Foreskin melanocyte (primary cell): ENCODE measurements at places on chromosomes 11 and 22.

GRCh38 chr11:124837491-124837856 lies 27.8 kb upstream of the ROBO3 start:
- DNase-seq, result peak; percentile 76

GRCh38 chr11:123482218-123482617 lies 52.1 kb downstream of the GRAMD1B start:
- DNase-seq, result no peak

- no peak for DNase-seq
Measured at GRCh38 chr11:110977661-110978060, 265.4 kb upstream of the ARHGAP20 start.

GRCh38 chr11:35077709-35078469 lies 61.1 kb upstream of the CD44 start:
- no peak for DNase-seq

- DNase-seq, result no peak
Measured at GRCh38 chr11:64835616-64836447, 8.6 kb downstream of the CDC42BPG start.

- DNase-seq, result no peak
Measured at GRCh38 chr11:74412733-74413359, 14.6 kb upstream of the PGM2L1 start.

DNA sequence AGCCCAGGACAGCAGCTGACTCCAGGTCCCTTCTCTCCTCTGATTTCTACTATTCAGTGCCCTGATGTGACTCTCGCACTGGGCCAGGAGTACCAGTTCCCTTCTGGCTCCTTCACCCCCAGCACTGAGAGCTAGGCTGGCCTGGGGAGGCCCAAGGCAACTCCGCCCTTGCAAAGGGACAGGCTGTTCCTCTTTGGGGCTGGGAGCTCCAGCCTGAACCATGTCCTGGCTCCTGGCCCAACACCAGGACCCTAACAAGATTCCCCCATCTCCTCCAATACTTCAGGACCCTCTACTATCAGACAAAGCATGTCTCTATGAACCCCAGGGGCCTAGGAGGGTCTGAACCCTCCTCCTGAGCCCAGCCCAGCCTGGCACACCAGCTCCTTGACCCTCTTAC lies 12.5 kb downstream of the CREB3L1 start:
- DNase-seq, result no peak

- DNase-seq, result no peak
Measured at GRCh38 chr11:93567401-93567895, 24.3 kb upstream of the SMCO4 start.

DNA sequence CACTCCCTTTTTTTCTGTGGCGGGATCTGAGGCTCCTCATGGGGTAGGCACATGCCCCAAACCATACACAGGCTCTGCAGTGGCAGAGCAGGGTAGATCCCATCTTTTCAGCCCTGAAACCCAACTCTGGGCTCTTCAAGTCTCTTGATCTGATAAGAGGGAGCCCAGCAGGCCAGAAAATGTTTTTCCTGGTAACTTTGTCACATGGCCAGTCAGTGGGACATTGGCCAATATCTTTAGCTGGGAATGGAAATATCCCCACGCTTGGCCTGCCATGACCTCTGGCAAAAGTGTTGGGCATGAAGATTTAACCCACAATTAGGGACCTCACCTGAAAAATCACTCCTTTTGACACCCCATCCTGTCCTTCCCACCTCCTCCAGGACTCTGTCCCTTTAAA lies 8.1 kb downstream of the INPP5J start:
- no peak for DNase-seq

GRCh38 chr11:23555085-23555484 lies 694.8 kb upstream of the CCDC179 start:
- DNase-seq, result peak; percentile 33

GRCh38 chr11:119431523-119431922 lies 8.6 kb upstream of the THY1 start:
- no peak for DNase-seq

- no peak for DNase-seq
Measured at GRCh38 chr22:48263791-48264351, 1501.4 kb downstream of the TBC1D22A start.

DNA sequence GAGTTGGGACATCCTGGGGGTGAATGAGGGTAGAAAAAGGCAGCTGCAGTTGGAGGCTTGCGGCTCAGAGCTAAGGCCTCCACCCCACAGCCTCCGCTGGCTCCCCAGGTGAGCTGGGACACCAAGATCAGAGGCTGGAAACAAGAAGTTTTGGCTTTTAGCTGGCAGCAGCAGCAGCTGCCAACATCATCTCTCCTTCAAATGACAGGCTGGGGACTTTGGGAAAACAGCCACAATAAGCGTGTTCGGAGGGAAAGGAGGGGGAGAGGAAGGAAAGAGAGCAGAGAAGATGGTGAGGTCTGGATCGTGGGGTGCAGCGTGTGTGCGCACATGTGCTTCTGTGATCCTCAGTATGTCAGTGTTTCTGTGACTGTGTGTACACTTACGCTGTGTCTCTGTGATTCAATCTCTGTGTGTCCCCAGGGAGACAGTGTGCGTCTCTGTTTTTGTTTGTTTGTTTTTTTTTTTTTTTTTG lies 62.0 kb upstream of the RASD2 start:
- DNase-seq, result no peak

DNA sequence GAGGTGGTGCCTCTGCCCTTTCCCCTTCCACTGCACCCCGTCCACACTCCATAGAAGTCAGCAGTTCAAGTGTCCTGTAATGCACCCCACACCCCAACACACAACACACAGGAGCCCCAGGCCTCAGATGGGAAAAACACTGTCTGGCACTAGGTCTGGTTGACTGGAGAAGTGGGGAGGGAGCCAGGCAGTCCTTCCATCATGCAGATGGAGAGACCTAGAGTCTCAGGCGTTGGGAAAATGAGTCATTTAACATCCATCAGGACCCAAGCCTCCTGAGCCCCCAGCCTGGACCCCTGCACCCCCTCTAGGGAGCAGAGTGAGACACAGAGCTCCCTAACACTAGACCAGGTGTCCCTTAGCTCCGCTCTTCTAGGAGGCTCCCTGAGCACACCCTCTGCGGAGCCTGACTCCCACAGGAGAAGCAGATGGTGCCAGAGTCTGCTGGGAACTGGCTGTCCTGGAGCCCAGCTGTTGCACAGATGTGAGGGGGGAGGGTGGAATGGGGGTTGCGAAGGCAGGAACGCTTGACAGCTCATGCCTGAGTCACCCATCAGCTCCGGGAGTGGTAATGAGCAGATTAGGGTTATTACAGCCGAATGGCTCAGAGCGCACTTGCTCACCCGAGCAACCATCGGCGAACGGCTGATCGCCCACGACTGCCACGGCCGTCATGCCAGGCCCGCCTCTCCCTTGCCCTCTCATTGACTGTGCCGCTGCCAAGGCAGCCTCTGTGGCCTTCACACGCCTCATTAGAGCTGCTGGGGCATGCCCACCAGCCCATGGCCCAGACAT lies 22.1 kb upstream of the SYT7 start:
- no peak for DNase-seq

- no peak for DNase-seq
Measured at GRCh38 chr11:91066456-91067047, 843.7 kb upstream of the CHORDC1 start.

DNA sequence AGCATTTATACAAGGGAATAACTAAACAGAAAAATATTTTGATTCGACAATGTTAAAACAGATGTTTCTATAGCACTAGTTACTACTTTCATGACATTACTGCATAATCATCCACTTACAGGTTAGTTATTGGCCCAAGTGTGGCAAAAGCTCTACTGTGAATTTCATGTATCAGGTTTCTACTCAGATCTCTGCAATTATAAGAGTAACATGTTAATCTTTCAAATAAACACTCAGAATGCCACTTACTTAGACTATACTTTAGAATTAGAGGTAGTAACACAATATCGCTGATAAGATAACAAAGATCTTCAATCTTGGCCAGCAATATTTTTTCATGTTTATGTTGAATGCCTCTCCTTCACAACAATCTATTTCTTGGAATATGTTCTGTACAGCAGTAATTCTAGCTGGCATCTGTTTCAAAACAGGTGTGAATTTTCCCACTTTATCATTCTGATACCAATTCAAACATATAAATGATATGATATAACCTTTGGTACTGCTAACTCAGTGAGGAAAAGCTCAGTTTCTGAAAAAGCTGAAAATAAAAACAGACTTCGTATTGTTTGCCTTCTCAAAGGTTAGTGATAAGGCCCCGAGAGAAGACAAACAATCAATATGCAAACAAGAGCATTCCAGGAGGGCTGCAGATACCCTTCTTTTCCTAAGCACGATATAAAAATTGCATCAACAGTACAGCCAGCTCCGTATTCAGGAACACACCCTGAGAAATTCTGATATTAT lies 11.0 kb upstream of the CCDC34 start:
- DNase-seq, result no peak

DNA sequence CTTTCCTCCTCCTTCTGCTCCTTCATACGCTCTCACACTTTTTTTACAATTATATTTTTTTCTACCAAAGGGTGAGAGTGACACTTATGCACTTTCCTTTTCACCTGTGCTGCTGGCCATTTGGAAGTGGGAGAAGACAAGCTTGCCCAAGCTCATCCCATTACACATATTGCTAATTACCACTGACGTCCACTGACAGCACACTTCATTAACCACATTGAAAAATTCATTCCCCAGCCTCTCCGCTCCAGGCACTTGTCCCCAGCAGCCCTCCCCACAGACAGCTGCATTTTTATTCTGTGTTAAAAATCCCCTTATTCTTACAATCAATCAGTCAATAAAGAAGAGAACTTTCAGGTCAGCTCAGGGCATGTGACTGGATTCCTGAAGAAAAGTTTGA lies 175.1 kb downstream of the LRRC4C start:
- no peak for DNase-seq

GRCh38 chr11:64916775-64917662 lies at the start of gene ATG2A:
Gene ATG2A (minus strand): TSS chr11:64917209. CDS start chr11:64917135, 74 bp downstream.
- DNase-seq, result peak; percentile 100

DNA sequence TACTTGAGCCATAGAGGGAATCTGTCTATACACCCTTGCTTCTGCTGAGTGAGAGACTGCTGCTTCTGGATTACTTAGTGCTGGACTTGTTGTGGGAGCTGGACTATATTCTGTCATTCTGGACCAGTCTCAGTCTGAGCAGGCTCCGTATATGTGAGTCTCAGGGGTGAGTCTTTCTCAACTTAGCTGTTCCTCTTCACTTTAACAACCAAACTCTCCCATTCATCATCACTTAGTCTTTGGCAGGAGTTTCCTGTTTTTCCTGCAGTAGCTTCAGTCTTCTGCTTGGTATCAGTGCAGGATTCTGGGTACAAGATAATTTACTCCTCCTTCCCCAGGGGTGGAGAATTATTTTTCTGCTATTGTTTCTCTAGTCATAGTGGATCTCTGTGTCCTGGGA lies 779.5 kb downstream of the METTL15 start:
- no peak for DNase-seq

DNA sequence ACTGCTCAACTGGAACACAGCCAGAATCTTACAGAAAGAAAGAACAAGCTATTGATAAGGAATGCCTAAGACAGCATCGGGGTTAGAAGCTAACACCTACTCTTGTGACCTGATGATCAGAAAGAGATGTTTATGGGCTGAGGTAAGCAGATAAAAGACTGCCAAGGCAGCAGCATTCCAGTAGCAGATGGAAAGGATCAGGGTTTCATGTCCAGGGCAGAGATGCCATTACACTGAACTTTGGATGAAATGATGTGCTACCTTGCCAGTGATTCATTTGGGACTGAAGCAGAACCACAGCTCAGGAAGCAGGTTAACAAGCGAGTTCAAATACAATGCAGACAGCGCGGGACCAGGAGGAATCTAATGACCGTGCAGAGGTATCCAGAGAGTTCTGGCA lies 27.1 kb upstream of the APOA1 start:
- no peak for DNase-seq

DNA sequence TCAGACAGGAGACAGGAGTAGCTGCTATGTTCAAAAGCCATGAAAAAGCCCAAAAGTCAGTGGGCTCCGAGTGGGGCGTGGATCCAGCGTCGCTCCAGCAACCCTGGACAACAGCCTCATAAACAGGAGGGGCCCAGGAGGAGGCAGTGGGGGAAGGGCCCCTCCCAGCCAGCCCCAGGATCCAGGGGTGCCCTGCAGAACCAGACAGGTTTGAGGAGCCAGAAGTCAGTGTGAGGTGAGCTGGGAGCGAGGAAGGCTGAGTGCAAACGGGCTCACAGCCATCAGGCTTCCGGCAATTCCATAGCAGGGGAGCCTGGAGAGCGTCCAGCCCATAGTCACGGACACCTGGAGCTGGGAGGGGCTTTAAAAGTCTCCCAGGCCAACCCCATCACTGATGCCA lies 217.7 kb downstream of the MN1 start:
- no peak for DNase-seq

DNA sequence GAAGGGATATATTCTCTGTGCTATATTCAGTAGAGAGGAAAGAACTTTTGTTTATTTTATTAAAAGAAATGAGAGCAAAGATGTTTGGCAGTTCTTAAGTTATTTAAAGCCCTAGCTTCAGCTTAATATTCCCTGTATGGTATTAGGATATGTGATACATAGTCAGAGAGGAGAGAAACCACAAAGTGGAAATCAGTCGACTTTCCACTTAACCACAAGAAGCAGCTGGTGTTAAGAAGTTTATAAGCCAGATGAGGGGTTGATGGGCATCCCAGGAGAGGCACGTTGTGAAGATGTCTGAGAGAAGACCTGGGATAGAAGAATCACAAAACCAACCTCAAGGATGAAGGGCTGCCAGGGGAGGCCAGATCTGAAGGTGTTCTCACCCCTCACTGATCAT lies 23.3 kb upstream of the PHF21B start:
- DNase-seq, result no peak

DNA sequence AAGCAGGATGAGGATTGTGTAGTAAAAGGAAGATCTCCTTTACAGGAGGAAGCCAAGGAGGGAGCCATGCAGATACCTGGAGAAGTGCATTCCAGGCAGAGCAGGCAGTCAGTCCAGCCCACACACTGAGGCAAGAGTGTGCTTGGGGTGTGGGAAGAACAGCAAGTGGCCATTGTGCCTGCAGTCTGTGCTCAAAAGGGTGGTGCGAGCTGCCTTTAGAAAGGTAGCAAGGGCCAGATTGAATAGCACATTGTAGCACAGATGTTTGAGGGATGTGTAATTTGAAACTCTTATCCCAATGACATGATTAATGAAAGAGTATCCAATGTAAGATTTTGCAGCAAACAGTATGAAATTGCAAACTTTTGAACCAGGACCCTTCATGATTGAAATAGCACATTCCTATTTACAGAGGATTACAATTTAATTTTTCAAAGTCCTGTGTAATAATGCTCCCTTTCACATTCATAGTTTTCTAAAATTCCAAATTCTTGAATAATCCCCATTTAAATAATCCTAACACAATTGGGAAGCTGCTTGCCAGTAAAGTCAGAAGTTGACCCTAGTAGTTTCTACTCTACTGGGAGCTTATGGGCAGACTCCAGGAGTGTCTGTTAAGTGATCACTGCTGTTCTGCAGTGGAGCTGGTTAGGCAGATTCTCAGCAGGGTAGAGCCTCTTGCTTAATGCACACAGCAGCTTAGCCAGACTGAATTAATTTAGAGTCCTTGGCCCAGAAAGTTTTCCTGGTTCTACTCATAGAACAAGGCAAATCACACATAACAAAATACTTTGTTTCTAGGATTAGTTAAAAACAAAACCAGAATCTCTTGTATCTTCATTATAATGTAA lies 78.1 kb downstream of the CYB5R2 start:
- DNase-seq, result no peak

- DNase-seq, result no peak
Measured at GRCh38 chr11:10529279-10529678, 11.7 kb downstream of the RNF141 start.

- DNase-seq, result no peak
Measured at GRCh38 chr11:72519220-72519881, 85.0 kb upstream of the CLPB start.
